ENCODE measurements at places on chromosomes 6 and 20.

DNA sequence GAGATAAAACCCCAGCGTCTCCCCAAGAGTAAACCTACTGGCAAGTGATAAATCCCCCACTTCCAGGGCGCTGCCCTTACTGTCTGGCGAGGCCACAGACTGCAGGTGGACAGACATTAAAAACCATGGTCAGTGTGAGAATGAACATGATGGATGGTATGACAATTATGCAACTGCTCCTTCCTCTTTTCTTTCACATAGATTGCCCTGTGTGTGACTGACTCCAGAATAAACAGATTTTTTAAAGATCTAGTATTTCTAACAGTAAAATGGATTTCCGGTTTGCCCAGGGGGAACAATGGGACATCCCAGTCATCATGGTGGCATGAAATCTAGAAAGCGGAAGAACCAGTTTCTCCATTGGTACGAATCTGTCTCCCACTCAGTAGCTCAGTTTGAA is 153.7 kb downstream of the FOXC1 start:
- no peak for DNase-seq

GRCh38 chr6:138418118-138418742 is 14.2 kb downstream of the HEBP2 start:
- no peak for DNase-seq

- DNase-seq = no peak
These were observed 116.8 kb upstream of the BACH2 start for GRCh38 chr6:90413396-90413795.

DNA sequence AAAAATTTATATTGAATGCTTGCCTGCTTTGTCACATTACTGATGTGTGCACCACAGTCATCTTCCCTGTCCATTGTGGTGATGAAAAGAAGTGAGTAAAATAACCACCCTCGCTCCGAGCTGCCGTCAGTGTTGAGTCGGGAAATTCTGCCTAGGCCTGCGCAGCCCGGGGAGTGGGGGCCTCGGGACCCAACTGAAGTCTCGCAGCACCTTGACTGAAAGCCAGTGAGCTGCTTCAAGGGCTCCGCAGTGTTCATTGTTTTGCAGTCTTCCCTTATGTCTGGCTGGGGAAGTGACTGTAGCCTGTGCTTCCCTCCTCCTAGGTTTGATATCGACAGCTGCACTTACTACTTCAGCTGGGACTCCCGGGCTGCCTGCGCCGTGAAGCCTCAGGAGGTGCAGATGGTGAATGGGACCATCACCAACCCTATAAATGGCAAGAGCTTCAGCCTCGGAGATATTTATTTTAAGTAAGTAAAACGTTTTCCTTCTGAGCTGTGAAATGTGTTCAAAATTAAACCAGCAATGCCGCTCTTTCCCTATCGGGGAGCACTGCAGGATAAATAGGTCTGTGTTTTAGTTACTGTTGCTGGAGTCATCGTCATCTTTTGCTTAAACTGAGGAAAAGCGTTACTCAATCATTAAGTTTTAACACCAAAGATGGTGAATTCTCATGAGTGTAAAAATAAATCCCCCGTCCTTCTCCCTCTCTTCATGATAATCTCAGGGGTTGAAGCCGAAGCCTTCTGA is 32.7 kb upstream of the SLC22A1 start:
- DNase-seq = no peak

- no peak for DNase-seq
These were observed 13.0 kb downstream of the CLVS2 start for GRCh38 chr6:123009059-123009458.

DNA sequence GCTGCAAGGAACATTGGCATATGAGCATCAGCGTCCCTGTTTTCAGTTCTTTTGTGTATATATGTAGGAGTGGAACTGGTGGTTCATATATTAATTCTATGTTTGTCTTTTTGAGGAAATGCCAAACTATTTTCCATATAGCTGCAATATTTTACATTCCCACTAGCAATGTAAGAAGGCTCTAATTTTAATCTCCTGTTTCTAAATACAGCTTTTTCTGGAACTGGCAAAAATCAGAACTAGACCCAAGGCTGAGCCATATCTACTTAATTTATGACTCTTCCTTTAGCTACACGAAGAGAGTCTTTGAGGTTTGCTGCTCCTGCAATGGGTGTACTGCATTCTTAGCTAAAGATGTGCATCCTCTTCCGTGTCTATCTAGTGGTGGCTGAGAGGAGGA is 50.5 kb upstream of the SLC17A4 start:
- DNase-seq = no peak
